ENCODE measurements at places on chromosomes 16 and 17. TPM values are rescaled to one million over a fixed set of nuclear protein-coding genes. Genes with fewer than 3 reads are reported as not detected.
A peak's percentile ranks its signal among the peaks of the same experiment; 100 is the strongest.

GRCh38 chr16:11141409-11142260 is 114.4 kb downstream of the SOCS1 start:
- DNase-seq = no peak

DNA sequence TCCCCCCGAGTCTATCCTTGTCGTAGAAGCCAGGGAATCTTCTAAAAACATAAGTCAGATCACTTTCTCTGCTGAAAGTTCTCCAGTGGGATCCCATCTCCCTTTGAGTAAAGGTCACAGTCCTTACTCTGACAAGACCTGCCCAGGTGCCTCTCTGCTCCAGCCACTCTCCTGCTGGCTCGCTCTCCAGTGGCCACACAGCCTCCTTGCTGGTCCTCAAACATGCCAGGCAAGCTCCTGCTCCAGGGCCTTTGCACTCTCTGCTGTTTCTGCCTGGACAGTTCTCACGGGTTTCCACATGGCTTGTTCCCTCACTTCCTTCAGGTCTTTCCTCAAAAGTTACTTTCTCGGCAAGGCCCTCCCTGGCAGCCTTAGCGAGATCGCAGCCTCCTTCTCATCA is 3.4 kb downstream of the B9D1 start:
- no peak for DNase-seq

DNA sequence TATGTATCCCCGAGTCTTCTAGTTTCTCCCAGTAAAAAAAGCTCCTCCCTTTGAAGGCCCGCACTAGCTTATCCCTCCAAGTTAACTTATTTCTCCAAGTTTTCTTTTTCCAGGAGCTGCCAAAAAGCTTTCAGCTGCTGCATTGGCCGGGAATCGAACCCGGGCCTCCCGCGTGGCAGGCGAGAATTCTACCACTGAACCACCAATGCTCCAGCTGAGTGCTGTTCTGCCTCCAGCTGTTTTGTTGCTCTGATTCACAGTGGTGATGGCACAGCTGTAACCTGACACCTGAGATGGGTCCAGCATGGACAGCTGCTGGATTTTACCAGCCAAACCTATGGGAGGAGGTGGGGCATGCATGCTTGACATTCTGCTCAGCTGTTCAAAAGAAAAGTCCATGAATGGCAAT is 22.1 kb downstream of the VAC14 start:
- peak; percentile 10 for DNase-seq

DNA sequence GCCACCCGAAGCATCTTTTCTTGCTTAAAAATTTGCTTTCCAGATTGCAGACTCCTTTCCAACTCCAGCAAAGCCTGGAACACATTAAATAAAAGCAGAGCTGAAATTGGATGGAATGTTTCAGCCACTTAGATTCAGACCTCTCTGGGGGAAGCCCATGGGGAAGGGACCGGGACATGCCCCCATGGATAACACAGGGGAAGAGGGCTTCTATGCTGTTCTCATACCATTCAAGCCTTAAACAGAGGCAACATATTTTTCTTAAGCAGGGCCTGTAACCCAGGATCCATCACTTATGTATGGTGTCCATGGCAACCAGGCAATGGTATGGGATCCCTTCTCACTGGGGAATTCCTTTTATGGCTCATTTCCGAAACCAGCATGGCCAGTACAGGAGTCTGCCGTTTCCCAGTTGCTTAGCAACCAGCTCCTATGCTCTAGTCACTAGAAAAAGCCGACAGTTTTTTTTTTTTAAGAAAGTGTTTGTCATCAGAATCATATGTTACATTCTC is 62.0 kb upstream of the MARCHF10 start:
- DNase-seq = peak; percentile 13

- peak; percentile 89 for DNase-seq
Measured at GRCh38 chr17:1714980-1715802, 5.0 kb upstream of the TLCD2 start.

DNA sequence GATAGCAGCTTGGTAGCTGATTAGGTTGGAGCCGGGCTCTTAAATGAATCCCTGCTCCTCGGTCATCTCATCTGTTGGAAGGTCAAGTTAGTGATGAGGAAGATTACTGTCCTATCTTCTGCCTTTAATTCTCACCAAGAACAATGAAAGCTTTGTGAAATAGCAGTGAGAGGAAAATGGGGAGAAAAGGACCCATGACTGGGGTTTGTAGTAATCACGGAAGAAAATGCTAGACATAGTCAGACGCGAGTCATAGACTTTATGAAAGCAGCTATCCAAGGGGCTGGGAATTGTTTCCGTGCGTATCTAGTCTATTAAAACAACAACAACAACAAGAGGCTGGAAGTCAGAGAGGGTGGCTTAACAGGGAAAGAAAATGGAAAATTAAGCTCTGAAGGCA is 18.3 kb downstream of the PIK3R5 start:
- no peak for DNase-seq

GRCh38 chr17:42750739-42751344 is 6.0 kb upstream of the EZH1 start:
- DNase-seq = no peak

GRCh38 chr17:57662041-57662440 is 83.1 kb downstream of the CCDC182 start:
- no peak for DNase-seq

DNA sequence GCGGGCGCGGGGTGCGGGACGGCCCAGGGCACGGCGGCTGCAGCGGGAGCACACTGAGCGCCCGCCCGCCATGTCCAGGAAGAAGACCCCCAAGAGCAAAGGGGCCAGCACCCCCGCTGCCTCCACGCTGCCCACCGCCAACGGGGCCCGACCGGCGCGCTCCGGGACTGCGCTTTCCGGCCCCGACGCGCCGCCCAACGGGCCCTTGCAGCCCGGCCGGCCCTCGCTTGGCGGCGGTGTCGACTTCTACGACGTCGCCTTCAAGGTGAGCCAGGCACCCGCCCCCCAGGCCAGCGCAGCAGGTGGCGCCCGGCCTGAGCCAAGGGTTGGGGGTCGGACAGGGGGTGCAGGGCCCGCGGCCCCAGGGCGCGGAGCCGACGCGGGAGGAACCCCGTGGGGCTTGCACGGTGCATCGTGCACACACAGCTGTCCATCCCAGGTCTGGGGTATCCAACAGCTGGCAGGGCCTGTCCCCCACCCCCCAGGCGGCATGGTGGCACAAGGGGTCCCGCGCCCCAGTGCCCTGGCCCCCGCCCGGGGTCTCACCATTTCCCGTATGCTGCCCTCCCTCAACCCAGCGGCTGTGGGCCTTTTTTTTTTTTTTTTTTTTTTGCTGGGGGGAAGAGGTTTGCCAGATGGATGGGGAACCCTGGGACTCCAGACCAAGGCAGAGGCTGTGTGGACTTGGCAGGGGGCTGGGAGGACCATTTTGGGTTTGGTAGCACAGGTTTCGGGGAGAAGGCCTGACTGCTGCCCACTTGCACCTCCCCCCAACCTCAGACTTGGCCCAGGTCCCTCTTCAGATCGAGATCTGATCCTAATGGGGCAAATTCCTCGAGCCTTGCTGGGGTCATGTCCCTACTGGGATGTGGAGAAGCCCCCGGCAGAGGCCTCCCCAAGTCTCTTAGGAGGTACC is 547 bp downstream of the RAB26 start:
- DNase-seq = no peak

DNA sequence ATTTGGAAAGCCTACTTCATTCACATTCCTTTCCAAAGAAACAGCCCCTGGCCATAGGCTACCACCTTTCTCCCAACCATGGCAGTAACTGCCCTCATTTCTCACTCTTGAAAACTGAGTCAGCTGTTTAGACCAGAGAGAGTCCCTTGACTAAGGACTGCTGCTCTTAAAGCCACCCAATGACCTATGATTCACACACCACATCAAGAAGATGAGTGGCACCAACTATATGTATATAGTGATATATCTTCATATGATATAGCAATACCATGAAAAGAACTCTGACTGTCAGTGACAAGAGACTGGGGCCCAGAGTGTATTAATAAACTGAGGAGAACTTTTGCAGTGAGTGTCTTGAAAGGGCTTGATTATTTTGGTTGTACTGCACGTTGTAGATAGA is 404.5 kb upstream of the ASIC2 start:
- DNase-seq = no peak

DNA sequence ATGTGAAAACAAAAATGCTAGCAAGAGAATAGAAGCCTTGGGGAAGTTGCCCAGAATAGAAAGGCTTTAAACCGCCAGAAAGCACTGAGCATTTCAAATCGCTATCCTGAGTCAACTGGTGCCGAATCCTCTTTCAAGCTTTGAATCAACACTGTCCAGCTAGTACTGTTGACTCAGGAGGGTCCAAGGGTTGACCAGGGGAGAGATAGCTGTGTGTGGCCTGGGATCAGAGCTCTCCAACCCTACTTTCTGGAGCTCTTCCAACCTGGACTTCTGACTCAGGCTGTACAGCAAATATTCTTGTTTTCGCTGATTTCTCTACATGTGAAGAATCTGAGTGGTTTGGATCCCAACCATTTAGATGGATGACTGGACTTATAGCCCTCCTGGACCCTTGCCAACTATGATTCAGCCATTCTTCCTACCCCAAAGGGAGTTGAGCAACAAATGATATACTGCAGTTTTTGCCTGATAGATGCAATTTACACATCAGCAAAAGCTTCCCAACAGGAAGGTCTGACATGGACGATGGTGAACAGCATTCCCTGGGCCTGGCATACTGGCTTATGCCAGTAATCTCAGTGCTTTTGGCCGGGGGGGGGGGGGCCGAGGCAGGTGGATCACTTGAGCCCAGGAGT is 154.0 kb upstream of the SDK2 start:
- DNase-seq = peak; percentile 2

DNA sequence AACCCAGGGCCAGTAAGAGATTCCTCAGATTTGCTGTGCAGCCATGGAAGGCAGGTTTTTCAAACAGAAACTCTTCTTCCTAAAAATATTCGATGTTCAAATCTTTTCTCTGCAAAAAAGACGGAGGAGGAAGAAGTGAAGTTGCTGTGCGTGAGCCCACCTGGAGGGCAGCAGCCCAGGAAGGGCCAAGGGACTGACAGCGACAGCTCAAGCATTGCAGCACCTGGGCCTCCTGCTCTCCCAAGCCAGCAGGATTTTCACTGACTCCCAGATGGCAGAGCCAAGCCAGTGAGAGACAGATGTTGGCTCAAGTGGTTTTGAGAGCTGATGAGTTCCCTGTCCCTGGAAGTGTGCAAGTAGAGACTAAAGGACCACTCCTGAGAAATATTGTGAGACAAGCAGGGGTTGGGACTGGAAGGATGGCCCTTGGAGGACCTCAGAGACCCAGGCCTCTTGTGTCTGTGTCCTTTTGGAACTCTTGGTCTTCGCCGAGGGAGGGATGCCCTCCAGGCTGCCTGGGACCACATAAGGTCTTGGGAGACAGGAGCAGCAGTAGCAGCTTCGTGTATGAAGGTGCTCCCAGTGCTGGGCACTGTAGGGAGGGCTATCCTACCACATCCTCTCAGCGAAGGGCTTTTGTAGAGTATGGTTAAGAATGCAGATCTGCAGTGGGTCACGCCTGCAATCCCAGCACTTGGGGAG is 29.3 kb upstream of the TNFRSF13B start:
- no peak for DNase-seq

DNA sequence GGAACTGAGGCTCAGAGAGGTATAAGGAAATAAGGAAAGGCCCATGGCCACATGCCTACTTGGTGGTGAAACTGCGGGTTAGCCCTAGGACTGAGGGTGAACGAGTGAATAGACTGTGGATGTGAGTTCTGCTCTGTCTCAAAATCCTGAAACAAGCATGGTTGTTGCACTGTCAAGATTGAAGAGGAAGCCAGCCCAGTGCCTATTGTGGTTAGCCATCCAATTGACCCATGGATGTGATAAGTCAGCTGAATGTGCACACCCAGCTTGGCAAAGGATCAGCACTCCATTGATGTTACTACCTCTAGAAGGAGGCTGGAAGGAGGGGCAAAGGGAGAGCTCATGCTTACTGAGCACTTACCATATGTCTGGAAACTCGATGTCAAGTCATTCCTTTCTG is 4.5 kb downstream of the TMEM114 start:
- no peak for DNase-seq

- peak; percentile 14 for DNase-seq
Measured at GRCh38 chr17:57515662-57516211, 229.4 kb downstream of the CCDC182 start.

GRCh38 chr16:85614338-85615013 is 1.4 kb downstream of the GSE1 start:
- no peak for DNase-seq

GRCh38 chr17:70938336-70938735 is 769.0 kb downstream of the KCNJ2 start:
- no peak for DNase-seq

Gene TBC1D3C
- total RNA-seq = 0.56 TPM

Gene CSNK1D
- total RNA-seq = 69.2 TPM

Gene CD300LB
- total RNA-seq = not detected

Gene SLC26A11
- 13.3 TPM for total RNA-seq

Gene TSNAXIP1
- 0.47 TPM for total RNA-seq

Gene CCL13
- not detected for total RNA-seq

Gene METRN
- 34.9 TPM for total RNA-seq

Gene TNFRSF12A
- 45.4 TPM for total RNA-seq

Gene PRSS33
- not detected for total RNA-seq
